ENCODE measurements at places on chromosomes 5 and 9. TPM values are rescaled to one million over a fixed set of nuclear protein-coding genes. Genes with fewer than 3 reads are reported as not detected.

The SHISAL2B gene
- total RNA-seq: not detected

DNA sequence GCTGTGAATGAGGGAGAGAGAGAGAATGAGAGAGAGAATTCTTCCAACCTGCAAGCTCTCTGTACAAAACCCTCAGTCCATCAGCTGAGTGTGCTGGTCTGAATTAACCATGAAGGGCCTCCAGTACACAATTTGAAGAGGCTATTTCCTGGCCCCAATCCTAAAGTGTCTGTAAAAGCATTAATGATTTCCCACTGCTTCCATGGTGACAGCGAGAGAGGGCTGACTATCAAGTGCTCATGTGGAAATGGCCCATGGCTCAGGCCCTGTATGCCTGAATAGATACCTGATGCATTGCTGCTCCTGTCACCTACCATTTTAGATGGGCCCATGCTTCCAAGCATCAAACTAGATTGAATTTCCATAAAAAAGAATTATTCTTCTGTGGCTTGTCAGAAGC lies 592.4 kb downstream of the KIF4B start:
- DNase-seq: no peak

The FBP2 gene
- total RNA-seq: not detected

The ENTREP1 gene
- total RNA-seq: not detected

DNA sequence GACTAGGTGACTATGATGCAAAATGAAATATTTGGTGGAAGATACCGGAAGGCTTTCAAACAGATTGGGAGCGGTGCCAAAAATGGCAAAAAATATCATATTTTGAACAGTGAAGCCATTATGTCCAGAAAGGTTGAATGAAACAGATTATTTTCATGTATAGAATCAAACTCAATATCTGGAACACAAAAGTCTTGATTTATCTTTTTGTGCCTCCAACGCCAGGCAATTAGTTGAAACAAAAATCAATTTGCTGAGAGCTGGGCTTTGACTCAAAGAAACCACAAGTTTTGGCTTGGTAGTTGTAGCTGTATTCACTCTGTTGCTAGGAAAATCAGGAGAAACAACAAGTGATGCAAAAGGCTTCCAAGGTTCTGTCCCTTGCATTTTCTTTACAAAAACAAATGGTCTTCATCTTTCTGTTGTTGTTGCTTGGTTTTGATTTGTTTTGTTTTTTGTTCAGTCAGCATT lies 421.7 kb upstream of the TYRP1 start:
- no peak for DNase-seq

DNA sequence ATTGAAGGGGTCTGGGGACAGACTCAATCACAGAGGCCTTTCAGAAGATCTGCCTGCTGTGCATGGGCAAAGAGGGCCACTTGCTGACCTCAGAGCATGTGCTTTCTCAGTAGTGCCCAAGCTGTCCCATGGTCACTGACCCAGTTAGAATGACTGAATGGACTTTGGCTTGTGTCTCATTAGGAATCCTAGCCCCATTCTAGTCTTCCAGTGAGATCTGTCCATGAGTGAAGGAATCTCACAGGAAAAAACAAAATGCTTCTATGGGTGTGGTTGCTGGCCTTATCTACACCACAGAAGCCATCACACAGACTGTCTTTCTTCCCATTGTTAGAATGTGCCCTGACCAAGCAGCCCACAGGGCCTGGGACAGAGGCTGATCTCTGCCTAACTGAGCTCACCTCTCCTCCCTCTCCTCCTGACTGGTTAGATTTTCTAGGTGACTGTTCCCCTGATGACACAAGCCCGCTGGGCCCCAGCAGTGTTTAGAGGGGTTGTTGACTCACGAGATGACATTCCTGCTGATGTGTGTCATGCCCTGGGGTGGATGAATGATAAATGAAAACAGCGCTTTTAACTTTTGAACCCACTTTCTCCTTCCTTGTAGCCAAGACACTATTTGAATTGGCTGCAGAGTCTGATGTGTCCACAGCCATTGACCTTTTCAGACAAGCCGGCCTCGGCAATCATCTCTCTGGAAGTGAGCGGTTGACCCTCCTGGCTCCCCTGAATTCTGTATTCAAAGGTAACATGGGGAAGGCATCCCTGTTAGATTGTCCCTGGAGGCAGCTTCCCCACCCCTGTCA lies 24.8 kb downstream of the TGFBI start:
- no peak for DNase-seq
